Esophagus squamous epithelium (tissue), 5 donors: ENCODE measurements at places on chromosomes 6 and 20.

GRCh38 chr6:37491171-37491829 lies 8.4 kb downstream of the CCDC167 start:
- DNase-seq = no peak

DNA sequence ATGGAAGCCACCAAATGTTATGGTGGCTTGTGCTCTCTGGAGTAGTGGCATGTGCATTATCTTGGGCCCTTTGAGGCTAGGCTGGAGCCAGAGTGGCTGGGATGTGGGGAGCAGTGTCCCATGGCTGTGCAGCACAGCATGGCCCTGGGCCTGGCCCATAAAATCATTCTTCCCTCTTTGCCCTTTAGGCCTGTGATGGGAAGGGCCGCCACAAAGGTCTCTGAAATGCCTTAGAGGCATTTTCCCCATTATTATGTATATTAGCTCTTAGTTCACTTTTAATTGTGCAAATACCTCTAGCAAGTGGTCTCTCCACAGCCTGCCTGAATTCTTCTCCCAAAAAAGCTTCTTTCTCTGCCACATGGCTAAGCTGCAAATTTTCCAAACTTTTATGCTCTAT lies 297.3 kb upstream of the IRAK1BP1 start:
- no peak for DNase-seq

- no peak for DNase-seq
Measured at GRCh38 chr6:2488578-2488977, 243.2 kb upstream of the GMDS start.

GRCh38 chr20:21219686-21220085 lies 83.4 kb upstream of the XRN2 start:
- DNase-seq = no peak

- no peak for DNase-seq
Measured at GRCh38 chr6:95515975-95516374, 61.4 kb upstream of the MANEA start.
